ENCODE measurements at places on chromosomes 3 and 15.

DNA sequence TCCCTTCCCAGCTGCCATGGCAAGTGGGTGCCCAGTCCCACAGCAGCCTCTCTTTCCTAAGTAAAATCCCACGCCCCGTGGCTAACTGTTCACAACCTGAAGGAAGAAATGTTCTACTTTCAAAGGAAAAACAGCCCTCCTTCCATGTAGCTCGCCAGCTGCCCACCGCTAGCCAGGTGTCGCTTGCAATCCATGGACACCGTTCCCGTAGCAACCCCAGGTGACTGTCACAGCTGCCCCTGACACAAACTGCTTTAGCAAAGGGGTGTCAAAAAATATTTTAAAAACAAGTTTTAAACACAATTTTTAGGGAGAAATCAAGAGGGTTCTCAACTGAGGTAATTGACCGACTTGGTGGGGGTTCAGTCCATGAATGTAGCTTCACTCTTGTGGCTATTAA, 21.0 kb upstream of the CGNL1 start:
- no peak for DNase-seq

- DNase-seq, result no peak
Observed at GRCh38 chr3:191244242-191244867, 45.3 kb downstream of the OSTN start.

GRCh38 chr3:155553780-155554179, 191.1 kb downstream of the PLCH1 start:
- no peak for DNase-seq

DNA sequence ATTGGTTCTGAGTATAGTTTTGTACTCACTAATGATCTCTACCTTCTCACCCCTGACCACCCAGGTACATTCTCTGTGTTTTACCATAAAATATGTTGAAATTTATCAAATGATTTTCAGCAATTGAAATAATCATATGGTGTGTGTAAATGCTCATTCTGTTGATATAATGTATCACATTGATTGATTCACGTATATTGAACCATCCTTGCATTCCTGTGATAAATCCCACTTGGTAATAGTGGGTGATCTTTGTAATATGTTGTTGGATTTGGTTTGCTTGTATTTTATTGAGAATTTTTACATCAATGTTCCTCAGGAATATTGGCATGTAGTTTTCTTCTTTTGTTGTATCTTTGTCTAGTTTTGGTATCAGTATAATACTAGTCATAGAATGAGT, 1497.6 kb downstream of the OTOL1 start:
- no peak for DNase-seq

- no peak for DNase-seq
Observed at GRCh38 chr3:48247401-48247811, 6.5 kb downstream of the ZNF589 start.
